ENCODE measurements at places on chromosomes 2 and 18.

- DNase-seq, result no peak
These were observed 31.5 kb upstream of the SLC4A10 start for GRCh38 chr2:161592713-161593112.

GRCh38 chr2:236862961-236863728, 222.5 kb upstream of the COPS8 start:
- DNase-seq, result no peak

- no peak for DNase-seq
These were observed 9.0 kb upstream of the MATN3 start for GRCh38 chr2:20021405-20022009.

GRCh38 chr2:239476757-239477585, 76.2 kb upstream of the HDAC4 start:
- DNase-seq, result no peak

GRCh38 chr2:204046145-204046544, 109.6 kb downstream of the ICOS start:
- DNase-seq, result peak; percentile 20

DNA sequence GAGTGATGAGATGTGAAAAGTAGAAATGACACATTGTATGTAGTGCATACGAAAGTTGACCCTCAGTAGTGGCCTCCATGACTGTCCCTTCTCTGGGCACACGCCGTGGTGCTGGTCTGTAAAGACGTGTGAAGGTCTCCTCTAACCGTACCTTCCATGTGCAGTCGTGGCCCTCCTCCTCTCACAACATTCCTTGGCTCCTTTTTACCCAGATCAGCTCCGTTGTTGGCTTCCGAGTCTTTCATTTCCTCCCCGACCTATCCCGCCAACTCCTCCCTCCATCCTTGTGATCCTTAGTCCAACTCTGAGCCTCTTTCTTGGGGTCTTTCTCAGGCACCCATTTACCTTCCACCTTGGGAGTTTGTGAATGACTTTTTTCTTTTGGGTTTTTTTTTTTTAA, 160.4 kb upstream of the BCL2L11 start:
- no peak for DNase-seq

DNA sequence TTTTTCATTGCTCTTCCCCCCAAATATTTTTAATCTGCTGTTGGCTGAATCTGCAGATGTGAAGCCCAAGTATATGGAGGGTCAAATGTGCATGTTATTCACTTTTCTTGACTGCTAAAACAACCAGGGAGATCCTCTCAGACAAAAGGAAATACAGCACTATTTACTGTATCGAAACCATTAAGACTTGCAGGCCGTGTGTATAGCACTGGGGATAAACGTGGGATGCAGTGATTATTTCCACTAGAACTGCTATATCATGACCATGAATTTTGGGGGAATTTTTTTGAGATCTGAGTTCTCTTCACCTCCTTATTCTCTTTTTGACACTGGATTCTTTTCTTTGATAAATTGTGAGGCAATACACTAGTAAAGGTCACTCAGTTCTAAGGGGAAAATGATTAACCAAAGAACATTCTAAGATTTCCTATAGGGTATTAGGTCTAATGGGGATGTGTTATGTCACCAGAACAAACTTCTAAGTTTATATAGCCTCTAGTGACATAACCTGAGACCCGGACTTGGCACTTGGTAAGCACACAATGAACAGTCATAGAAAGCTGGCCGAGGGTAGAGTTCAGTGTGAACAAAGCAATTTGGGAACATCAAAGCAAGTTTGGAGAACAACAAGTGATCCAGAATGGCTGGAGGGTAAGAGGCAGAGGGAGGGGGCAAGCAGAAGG, 14.9 kb upstream of the UGT1A1 start:
- DNase-seq, result no peak

GRCh38 chr2:63569740-63570139, 18.5 kb downstream of the WDPCP start:
- peak; percentile 26 for DNase-seq

- no peak for DNase-seq
These were observed 19.5 kb downstream of the MRPL44 start for GRCh38 chr2:223976635-223977226.

- DNase-seq, result no peak
These were observed 19.3 kb upstream of the CSRNP3 start for GRCh38 chr2:165450156-165450555.

- peak; percentile 82 for DNase-seq
These were observed 11.6 kb upstream of the EIF2AK2 start for GRCh38 chr2:37168217-37168981.

DNA sequence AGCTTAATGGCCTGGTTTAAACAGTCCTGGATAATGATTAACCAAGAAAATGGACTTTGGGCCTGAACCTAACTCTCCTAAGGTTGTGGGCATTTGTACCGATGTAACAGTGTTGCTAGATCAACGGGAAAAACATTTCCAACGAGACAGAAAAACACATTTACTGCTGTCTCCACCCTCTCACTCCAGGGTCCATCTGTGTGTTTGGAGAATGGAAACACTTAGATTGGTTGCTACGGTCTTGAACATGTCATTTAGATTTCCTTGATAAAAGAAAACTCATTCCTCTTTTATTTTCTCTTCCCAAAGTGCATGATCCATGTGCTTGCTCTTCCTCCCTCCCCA, 88.0 kb downstream of the SOCS6 start:
- no peak for DNase-seq

- DNase-seq, result no peak
These were observed 130.8 kb downstream of the UPP2 start for GRCh38 chr2:158232476-158232875.

DNA sequence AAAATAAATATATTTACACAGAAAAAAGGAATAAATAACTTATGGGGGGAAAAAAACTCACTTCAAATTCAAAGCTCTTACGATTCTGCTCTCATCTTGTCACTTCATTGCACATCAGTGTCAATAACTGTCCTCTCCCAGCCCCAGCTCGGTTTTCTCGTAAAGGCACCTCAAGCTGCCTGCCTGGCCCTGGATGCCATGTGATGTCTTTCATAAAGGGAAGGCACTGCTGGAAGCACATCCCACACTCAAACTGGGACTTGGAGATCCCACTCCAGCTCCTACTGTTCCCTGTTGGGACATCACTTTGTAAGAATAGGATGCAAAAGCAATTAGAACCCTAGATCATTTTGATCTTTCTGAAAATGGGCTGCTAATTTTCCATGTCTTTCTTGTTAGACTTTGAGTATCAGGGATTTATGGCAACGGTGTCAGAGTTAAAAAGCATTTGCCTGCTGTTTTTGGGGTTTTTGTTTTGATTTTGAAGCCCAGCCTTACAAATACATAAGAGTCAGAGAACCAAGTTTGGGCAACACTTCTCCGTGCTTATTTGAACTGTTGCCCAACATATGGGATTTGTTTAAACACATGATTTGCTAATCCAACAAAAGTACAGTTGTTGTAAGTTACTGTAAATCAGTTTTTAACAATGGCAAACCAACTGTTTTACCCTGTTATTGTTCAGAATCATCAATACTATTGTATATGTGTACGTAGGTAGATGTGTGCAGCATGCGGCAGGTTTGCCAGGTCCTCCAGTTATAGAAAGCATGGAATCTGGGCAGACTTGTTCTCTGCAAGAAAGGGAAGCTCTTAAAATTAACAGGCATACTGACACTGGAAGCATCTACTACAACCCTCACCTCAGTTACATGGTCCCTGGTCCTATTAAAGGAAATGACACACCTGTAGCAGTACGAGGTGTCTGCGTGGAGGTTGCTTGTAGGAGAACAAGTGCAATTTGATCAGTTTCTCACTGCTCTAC, 20.6 kb downstream of the SERTAD2 start:
- DNase-seq, result no peak

GRCh38 chr2:24024018-24024417, 14.1 kb downstream of the MFSD2B start:
- no peak for DNase-seq

- DNase-seq, result no peak
These were observed 158.0 kb downstream of the BARD1 start for GRCh38 chr2:214651451-214651850.

DNA sequence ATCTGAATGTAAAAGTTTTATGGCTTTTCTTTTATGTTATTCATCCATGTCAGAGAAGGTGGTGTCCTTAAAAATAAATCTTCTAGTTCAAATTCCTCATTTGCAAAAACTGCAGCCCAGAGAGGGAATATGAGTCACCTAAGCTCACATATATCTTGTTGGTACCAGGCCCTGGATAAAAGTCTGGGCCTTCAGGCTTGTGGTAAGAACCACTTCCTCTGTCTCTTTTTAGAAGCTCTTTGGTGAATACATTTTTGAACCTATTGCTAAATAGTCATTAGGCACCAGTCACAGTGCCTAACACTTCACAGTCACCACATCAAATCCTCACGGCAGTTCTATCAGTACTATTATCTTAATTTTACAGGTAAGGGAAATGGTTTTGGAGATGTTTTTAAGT, 199.2 kb downstream of the KCNS3 start:
- no peak for DNase-seq

DNA sequence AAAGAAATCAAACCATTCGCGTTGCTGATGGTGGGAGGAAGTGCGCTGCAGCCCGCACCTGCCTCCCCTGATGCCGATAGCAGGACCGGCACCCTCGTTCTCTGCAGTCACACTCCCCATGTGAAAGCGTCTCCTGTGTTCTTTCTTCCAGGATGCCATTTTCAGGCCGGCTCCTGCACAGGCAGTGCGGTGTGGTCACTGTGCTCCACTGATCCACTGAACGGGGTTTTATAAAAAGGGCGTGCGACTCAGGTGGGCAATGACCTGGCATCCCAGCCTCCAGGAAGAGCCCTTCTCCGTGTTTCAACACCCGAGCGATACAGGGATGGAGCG, 88.3 kb upstream of the SNTG2 start:
- DNase-seq, result no peak

DNA sequence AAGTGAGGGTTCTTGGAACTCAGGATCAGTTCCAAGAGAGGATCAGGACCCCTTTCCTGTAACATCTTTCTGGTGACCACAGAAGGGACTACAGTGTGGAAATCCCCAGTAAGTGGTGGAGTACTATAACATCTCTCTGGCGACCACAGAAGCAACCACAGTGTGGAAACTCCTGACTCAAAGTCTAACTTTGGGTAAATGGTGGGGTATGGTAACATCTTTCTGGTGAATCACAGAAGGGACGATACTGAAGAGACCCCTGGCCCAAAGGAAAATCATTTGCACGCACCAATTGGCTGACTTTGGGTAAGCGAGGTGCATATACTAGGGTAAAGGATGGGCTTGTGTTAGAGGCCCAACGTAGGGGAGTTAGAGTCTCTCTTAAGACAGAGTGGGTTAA, 56.3 kb upstream of the GULP1 start:
- DNase-seq, result no peak

DNA sequence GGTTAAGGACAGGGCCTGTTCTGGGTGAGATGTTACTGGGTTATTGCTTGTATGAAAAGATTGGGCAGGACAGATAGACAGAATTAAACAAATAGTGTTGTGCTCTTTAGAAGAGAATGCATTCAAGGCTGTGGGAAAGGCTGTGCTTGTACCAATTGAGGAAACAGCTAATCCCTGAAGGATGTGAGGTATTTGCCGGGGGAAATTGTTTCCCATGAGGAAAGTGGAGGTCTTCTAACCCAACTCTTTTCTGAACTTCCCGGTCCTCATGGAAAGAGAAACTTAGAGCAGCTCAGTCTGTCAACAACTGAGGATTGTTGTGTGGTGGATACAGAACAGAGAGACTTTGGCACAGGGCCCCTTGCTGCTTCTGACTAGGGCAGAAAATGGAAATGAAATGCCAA, 9.5 kb downstream of the SLC1A4 start:
- DNase-seq, result no peak

GRCh38 chr2:183126635-183127034, 2.4 kb downstream of the NUP35 start:
- DNase-seq, result no peak

GRCh38 chr2:125386074-125386473, 1269.9 kb upstream of the GYPC start:
- no peak for DNase-seq

- DNase-seq, result no peak
These were observed 11.5 kb downstream of the ANKRD29 start for GRCh38 chr18:23650968-23651927.

DNA sequence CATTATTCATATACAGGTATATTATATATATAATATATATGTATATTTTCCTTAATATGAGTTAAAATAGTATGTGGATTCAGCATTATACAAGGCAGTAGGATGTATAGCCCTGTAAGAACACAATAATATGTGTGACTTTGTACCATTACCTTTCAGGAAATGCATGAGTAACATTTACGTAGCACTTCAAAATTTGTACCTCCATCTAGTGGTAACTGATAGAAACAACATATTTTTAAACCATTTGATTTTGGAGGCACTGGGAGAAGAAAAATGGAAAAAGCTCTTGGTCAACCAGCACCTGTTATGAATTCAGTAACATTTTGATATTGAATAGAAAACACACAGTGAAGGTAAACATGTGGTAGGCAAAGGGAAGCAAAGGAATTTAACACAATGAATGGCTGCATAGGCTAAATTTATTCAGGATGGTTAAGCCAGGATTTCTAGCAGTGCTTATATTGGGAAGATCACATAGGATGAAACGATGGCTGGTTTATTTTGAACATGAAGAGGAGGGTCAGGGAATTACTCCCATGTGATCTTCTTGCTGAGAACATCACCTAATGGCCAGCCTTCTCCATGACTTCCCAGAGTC, 565.5 kb downstream of the CCDC85A start:
- DNase-seq, result peak; percentile 2

DNA sequence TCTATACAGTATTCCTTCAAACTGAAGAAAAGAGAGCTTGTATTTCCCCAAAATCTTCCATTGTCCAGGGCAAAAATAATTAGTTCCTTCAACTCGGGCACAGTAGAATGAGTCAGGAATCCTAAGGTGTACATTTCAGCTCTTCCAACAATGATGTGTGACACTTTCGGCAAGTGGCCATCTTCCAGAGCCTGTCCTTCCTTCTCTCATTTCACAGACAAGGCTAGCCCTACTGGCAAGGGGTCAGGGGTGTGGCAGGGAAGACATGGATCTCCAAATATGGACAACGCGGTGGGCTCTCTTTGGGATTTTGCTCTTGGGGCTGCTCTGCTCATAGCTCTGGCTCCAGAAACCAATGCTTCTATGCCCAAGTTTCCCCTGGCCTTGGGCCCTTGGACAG, 6.0 kb downstream of the B4GALT6 start:
- DNase-seq, result no peak

GRCh38 chr2:100409975-100410647, 7.4 kb downstream of the CHST10 start:
- DNase-seq, result no peak

DNA sequence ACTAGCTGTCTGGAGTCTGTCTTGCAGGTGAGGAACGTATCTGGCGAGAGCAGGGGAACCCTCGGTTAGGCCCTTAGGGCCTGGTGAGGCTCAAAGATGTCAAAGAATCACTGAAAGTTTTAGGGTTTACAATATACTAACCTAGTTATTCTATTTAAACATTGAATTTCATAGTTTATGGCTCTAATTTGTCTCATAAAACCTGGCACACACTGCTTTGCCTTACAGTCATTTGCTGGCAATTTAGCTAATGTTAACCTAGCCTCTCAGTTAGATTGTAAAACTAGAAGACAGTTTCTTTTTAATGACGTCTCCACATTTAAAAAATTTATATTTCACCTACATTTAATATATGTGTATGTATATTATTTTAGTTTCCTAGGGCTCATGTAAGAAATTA, 89.6 kb upstream of the DOCK10 start:
- DNase-seq, result no peak

GRCh38 chr2:8315531-8316165, 366.2 kb upstream of the ID2 start:
- DNase-seq, result no peak

- DNase-seq, result peak; percentile 81
These were observed 25.5 kb upstream of the PXDN start for GRCh38 chr2:1769703-1770422.

- no peak for DNase-seq
These were observed 34.7 kb downstream of the AGPS start for GRCh38 chr2:177427316-177427715.

GRCh38 chr18:63736876-63737275, 34.1 kb downstream of the SERPINB11 start:
- no peak for DNase-seq
